ENCODE measurements at places on chromosomes 2 and 18.

DNA sequence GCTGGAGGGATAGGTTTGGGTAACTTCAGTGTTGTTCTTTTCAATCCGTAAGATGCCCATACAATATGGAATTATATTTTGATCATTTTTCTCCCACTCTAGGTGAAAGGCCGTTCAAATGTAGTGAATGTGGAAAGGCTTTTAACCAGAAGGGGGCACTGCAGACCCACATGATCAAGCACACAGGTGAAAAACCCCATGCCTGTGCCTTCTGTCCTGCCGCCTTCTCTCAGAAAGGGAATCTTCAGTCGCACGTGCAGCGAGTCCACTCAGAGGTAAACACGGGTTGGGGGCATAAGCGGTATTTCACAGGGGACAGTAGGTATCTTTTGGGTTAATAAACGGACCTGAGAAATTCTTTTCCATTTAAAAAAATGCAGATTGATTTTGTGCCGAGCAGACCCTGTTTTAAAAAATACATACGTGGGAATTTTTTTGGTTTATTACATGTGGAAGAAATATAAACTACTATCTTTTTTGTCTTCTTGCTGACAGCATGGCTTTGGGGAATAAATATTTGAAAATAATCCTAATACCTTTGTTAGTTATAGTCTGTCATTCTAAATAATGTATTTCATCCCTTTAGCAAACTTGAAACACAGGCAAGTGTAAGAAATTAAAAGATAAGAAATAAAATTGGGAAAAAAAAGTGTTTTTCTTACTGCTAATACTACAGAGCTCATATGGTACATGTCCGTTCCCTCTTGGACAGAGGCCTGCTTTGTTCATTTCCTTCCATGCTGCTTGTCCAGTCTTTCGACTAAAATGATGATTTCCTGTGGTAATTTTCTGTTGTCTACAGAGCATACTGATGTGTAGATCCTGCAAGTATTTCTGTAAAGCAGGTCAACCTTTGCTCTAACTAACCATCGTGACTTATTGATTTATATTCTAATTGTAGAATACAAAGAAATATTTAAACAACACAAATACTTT is 53.3 kb downstream of the ZNF236 start:
- DNase-seq: peak; percentile 51

DNA sequence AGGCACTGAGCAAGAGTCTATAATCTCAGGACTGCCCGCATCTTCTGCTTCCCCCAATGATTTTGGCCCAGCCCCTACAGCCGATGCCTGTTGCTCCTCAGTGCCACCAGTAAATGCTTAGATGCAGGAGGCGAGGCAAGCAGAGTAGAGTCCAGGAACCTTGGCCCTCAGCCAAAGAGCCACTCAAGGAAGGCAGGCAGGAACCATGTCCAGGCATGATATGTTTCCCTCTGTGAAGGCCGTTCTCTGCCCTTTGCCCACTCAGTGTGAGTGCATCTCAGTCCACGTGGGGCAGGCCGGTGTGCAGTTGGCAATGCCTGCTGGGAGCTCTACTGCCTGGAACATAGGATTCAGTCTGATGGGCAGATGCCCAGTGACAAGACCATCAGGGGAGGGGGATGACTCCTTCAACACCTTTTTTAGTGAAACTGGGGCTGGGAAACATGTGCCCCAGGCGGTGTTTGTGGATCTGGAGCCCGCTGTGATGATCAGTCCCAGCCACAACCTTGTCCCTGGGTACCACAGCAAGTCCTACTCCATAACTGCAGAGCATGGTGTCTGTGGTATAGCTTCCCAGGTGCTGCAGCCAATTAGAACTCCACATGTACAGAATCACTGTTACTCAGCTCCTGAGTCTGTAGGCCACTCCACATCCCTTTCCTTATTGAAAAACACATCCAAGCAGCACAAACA is 9.7 kb upstream of the DNAJB2 start:
- DNase-seq: no peak

- DNase-seq: no peak
These were observed 401.9 kb downstream of the LRP1B start for GRCh38 chr2:141728886-141729285.

GRCh38 chr18:24019641-24020331 is 5.2 kb downstream of the TTC39C start:
- no peak for DNase-seq

GRCh38 chr2:226655871-226656270 is 143.7 kb downstream of the IRS1 start:
- no peak for DNase-seq

- no peak for DNase-seq
These were observed 12.2 kb upstream of the TNS1 start for GRCh38 chr2:218014706-218015585.

DNA sequence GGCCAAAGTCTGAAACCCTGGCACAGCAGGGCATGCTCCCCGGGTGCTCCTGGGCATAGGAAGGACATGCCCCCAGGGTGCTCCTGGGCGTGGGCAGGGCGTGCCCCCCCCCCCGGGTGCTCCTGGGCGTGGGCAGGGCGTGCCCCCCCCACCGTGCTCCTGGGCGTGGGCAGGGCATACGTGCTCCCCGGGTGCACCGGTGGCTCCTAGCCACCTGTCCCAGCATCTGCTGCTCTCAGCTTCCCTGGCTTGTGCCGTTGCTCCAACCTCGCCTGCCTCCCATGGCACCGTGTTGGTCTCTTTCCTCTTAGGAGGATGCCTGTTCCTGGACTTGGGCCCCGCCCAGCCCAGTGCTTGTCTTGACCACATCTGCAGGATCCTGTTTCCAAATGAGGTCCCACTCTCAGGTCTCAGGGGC is 95.6 kb upstream of the CTDP1 start:
- DNase-seq: no peak

DNA sequence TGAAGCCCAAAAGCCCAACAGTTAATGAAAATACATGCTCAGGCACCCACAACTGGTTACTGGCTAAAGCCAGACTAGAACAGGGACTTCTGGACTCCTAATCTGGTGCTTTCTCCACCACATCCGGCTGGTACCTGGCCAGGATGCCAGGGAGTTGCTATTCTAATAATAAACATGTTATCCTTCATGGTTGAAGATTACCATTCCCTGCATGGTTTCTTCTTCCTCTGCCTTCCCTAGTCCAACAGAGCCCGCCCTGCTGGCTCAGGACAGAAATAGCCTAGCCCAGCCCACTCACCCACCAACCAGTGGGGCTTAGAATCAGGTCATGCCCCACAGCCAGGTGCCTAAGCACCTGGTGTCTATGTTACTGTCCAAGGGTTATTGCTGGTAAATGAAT is 184.2 kb downstream of the TMEM247 start:
- DNase-seq: no peak

- DNase-seq: no peak
These were observed 180.9 kb upstream of the ALKAL2 start for GRCh38 chr2:468648-469336.

DNA sequence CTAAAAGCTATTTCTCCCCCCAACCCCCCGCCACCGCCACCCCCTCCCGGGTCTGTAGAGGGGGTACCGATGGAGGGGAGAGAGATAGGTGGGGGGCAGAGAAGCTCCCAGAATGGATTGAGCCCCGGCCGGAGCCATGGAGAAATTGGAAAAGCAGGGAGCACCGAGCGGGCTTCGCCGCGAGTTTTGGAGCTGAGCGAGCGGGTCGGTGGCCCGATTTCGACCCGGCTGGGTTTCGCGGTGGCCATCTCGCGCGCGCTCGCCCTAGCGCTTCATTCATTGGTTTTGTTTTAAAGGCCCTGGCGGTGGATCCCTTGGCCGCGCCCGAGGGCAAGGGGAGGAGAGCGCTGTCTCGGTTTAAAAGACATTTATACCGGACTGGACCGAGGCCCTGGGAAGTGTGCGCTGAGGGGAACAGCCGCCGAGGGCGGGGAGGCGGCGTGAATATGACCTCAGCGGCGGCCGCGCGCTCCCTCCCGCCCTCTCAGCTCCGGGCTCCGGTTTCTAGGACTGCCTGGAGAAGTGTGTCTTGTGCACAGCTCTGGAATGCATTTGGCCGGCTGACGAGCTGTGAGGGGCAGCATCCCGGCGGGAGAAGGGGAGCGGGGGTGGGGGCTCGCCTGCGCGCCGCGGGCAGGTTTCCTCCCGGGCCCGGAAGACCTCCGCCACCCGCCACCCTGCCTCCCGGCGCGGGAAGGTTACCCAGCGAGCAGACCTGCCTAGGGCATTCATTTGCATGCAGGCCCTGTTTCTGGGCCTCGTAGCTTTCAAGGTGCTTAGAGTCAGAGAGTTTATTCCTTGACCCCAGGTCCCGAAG is 1.7 kb upstream of the SMAD7 start:
- no peak for DNase-seq

DNA sequence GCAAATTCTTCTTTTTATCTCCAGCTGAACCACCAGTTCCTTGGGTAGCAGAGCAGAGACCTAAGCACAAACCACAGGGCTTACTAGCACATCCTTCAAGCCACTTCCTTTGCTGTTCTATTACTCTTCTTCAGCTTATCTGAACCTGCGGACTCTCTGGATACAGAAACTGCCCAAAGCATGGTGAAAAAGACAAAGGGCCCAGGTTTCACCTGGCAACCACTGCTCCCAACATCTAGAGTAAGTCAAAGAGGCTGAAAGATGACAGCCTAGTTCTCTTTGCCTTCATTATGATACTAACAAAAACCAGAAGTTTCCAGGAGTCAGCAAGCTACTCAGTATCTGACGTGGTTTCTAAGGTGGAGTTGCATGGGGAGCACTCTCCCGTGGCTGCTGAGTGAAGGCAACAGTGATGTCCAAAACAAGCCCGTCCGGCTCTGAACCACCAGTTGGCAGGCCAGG is 43.4 kb downstream of the KANSL3 start:
- DNase-seq: no peak

DNA sequence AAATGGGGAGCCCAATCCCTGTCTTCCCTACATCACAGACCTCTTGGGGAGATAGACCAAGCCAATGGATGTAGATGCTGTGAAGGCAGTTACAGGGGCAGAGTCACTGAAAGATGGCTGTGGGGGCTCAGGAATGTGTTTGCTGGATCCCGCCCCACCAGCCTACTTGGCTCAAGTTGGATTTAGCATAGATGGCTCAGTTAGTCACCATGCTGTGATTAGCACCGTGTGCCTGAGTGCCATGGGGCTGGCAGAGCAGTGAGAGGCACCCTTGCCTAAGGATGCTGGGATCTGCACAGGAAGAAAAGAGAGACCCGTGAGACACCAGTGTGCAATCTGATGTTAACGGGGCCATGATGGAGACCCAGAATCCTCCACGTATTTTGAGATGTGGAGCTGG is 228.3 kb downstream of the DYSF start:
- no peak for DNase-seq

- DNase-seq: no peak
These were observed 33.9 kb upstream of the INHBB start for GRCh38 chr2:120312076-120312475.

GRCh38 chr2:150697596-150697995 is 210.1 kb upstream of the RND3 start:
- no peak for DNase-seq

GRCh38 chr2:39898934-39899333 is 119.9 kb upstream of the THUMPD2 start:
- DNase-seq: no peak

DNA sequence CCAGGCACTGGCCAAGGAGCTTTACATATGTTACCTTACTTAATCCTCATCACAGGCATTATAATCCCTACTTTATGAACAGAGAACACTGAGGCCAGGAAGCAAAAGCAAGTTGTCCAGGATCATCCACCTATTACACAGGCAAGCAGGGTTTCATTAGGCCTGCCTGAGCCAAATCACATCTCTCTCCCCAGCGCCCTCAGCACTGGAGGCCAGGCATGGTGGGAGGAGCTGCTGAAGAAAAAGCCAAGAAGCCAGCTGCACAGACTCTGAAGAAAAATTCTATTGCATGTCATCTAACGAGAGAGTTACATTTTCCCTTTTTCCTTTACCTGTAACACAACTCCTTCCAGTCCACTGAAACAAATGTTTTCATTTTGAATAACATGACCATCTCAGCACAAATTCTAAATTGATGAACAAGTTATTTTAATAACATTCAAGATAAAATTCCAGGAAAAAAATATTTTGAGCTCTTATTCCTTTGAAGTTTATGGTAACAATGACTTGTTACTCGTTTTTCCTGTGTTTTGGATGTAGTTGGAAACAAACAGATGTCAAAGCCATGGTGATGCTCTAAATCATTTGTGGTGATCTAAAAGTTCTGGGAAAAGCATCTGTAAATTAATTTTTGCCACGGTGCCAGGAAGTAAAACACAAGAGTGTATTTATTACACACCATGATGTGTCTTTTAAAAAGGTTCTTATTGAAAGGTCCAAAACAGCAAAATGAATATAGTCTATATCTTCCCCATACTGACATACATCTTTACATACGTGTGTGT is 139.0 kb upstream of the ITGB6 start:
- DNase-seq: no peak

DNA sequence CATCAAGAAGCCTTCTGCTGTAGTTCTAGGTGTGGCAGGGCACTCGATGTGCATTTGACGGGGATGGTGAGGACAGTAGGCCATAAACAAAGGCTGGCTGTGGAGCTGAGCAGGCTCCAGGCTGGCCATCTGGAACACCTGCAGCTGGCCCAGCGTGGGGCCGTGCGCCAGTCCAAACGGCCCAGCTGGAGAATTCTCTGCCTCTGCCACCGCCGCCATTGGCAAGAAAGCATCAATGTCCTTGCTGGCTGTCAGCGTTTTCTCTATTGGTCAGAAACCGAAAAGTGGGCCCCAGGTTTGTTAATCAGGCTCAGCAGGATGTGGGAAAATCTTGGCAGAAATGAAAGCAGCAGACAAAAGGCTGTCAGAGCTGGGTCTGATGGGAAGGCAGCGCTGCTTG is 24.0 kb upstream of the CTIF start:
- DNase-seq: no peak

- no peak for DNase-seq
These were observed 1.5 kb downstream of the CIDEA start for GRCh38 chr18:12255626-12256026.

DNA sequence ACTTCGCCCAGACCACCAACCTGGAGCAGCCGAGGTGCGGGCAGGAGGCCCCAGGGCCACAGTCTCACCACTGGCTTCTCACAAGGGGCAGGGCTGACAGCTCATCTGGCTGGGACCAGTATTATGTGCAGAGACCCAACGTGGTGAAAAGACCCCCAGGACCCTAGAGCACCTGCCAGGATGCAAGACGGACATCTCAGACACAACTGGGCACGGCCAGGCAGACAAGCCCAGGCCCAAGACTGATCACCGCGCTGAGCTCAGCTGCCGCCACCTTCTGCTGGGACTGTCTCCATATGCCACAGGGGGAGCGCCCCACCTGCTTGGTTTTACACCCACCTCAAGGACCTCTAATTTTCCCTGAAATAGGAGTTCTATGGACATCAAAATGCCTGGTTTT is 23.2 kb downstream of the HDAC4 start:
- no peak for DNase-seq

DNA sequence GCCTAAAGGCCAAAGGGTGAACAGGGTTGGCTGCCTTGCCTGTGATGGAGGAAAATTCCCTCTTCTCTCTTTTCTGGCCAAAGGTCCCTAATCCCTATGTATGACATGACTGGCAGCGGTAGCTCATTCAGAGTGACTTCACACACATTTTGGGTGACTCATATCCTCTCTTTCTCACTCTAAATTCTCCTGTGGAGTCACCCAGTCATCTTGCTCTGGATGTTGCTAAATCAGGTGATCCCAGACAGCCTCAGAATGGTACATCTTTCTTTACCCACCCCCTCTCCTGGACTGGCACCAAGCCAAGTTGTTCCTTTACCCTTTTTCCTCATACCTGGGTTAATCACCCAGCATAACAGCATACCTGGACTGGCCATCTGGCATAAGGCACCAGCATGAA is 77.2 kb downstream of the NEURL3 start:
- peak; percentile 82 for DNase-seq
